ENCODE measurements at places on chromosomes 6 and 20. TPM values are rescaled to one million over a fixed set of nuclear protein-coding genes. Genes with fewer than 3 reads are reported as not detected.

DNA sequence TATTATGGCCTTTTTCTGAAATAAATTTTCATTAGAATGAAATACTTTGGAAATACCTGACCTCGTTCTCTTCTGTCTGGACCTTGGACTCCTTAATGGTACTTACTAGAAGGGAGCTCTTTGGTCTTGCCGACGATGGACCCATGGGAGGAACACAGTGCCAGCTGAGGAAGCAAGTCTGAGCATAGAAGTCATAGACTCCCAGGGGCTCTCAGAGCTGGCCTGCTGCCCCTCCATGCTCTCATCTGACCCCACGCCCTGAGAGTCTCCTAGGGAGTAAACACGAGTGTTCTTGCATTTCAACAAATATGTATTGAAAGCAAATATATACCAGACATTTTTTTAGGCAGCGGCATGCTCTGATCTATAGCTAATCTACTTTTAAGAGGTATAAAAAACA is 87.8 kb downstream of the PLEKHG1 start:
- no peak for DNase-seq
- H3K27me3 ChIP-seq, result no peaks in the 10 kb centered on the region
- no peak overlapping the region for H3K27ac ChIP-seq
- no peak overlapping the region for H3K4me3 ChIP-seq

DNA sequence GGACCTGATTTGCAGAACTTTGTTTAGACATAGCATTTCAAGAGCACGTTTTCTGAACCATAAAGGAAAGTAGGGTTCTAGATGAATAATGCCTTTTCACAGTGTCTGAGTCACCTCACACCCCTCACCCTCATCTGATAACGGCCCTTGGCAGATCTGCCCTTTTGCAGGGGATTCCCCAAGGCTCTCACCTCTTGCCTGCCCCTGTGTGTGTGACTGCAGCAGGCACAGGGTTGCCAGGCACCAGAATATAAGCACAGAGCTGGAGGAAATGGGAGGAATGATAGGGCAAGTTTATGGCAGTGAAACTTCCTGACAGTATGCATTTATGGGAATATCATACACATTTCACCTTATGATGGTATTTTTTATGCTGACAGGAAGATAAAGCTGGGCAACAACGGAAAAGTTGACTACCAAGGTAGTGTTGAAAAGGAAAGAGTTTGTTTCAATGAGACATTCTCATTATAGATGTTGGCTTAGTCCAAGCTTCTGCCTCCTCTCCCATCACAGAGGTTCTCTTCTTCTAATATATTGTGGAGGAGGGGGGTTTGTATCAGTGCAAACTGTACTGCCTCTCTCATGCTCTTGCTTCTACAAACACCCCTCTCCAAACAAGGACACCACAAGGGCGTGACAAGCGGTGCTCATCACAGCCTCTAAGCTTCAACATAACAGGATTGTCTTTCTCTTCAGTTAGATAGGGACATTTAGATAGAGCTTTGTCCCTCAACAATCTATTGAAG is 101.5 kb upstream of the BACH2 start:
- H3K27me3 ChIP-seq, result no peaks in the 10 kb centered on the region
- H3K4me3 ChIP-seq, result no peak overlapping the region
- no peaks in the 10 kb centered on the region for H3K4me1 ChIP-seq
- no peaks in the 10 kb centered on the region for H3K36me3 ChIP-seq
- no peak overlapping the region for H3K27ac ChIP-seq
- DNase-seq, result no peak

DNA sequence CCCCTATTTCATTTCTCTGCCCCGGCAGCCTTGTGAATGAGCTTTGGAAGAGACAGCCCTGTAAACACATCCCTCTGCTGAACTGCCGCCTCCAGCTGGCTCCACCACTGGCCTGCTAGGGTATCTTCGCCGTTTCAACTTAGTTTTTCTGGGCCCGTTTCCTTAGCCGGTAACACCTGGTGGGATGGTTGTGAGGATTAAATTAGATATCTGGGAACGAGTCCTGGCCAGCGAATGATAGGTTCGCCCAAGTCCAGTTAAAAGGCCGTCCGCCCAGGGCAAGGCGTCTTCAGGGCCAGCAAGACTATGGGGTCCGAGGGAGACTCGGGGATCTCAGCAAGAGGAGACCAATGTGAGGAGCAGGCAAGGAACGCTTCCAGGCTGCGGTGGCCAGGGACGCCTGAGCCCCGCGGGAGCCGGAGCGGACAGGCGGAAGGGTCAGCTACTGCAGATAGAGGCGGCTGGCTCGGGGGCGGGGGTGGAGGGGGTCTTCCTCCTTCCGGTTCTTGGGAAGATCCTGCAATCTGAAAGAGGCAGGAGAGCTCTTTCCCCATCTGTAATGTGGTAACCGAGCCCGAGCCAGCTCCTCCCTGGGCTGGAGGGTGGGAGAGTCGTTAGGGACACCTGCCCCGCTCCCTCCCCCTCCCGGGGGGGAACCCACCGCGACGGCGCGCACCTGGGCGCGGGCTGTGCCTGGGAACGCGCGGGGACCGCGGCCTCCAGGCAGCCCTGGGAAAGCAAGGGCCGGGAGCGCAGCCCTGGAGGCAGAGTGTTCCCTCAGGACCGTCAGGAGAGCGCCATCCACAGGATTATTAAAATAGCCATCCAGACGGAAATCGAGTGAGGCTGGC is 4.5 kb upstream of the PTCRA start:
- H3K27me3 ChIP-seq, result no peaks in the 10 kb centered on the region
- DNase-seq, result no peak
- no peak overlapping the region for H3K4me3 ChIP-seq

DNA sequence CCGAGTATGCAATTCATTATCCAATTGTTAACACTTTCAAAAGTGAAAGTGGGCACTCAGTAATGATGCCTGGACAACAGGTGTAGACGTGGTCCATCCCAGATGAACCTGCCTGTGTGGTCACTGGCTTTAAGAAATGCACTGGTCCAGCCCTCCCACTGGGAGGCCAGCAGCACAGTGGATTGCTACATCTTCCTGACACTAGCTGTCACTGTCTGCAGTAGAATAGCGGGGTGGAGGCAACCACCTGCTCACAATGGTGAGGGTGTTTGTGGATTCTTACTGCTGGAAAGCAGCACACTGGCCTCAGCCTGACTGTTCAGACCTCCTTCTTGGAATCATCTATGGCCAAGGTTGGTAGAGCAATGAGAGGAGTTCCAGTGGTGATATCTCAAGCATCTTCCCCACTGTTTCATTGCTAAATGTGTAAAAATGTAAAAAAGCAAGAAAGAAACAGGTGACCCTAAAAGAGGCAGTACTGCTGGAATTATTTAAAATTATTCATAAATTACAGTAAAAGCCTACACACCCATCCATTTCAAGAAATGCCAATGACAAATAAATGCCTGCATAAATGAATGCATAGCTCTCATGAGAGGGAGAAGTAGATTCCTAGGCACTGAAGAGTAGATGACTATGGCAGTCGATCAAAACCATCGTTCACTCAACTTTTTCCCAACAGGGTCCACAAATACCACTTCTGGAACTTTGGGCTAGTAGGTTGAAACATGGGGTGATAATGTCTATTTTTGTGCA is 228.0 kb upstream of the PLN start:
- no peaks in the 10 kb centered on the region for H3K36me3 ChIP-seq
- DNase-seq, result no peak

DNA sequence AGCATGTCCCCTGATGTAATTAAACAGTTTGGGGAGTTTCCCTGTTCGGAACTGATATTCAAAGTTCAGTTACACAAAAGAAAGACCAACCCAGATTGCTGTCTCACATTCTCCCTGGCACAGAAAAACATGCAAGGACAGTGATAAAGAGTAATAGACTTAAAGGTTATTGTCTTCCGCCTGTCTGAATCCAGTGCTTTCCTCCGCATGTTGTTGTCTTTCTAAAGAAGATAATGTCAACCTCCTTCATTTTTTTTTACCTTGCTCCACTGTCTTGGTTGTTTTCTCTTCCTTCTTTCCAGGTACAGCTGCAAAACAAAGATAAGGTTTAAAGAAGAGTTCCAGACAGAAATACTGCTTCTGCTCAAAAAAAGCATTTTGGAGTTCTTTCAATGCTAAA is 284.5 kb downstream of the TRDN start:
- H3K27ac ChIP-seq, result no peak overlapping the region
- no peak overlapping the region for H3K4me3 ChIP-seq
- no peak for DNase-seq
- H3K27me3 ChIP-seq, result no peaks in the 10 kb centered on the region

DNA sequence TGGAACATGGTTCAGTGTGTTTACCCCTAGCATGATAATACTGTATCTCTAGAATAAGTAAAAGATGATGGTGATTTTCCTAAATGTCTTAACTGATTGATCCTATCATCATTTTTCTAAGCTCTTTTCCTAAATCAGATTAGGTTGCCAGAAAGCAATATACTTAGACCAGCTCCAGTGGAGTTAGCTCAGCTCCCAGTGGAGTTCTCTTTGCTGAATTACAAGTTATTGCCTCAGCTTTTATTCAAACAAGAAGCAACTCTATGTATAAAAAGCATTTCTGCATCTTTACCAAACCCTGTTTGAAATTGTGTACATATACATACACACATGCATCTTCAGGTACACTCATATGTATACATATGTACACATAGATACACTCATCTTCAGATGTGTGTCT is 44.9 kb downstream of the SNX9 start:
- no peak overlapping the region for H3K4me3 ChIP-seq
- H3K27me3 ChIP-seq, result no peaks in the 10 kb centered on the region
- no peak overlapping the region for H3K27ac ChIP-seq
- no peaks in the 10 kb centered on the region for H3K36me3 ChIP-seq

- no peaks in the 10 kb centered on the region for H3K36me3 ChIP-seq
- H3K4me1 ChIP-seq, result peaks cover 2% of the 10 kb centered on the region
- no peak for DNase-seq
- H3K4me3 ChIP-seq, result no peak overlapping the region
These were observed 81.4 kb downstream of the SOBP start for GRCh38 chr6:107571354-107571753.

DNA sequence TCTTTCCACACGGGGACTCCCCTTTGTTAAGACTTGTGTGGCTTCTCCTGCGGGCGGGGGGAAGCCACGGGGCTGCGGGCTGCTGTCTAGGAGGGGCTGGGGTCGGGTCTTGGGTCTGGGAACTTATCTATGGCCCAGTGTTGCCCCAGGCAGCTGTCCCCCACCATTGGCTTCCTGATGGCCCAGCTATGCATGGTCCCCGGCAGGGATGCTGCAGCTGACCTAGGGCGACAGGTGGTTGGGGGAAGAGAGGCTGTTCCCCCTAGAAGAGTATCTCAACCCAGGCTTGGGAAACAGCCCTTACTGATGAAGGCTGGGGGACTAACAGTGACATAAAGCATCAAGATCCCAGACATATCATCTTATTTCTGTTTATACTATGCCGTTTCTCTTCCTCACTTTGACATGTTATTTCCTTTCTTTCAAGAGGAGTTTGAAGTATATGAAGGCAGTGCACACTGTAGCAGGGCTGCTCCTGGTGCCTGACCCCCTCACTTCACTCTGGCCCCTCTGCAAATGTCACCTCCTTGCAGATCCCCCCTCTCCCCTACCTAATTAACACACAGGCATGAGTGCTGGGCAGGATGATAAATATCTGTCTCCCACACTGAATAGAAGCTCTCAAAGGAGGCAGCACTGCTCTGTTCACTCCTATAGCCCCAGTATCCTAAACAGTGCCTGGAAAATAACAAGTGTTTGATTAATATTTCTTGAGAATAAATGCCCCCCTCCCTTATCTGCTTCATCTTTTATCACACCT is 87.0 kb downstream of the HIVEP2 start:
- no peak overlapping the region for H3K27ac ChIP-seq
- DNase-seq, result no peak
- peaks cover 3% of the 10 kb centered on the region for H3K4me1 ChIP-seq
- no peaks in the 10 kb centered on the region for H3K36me3 ChIP-seq
- no peaks in the 10 kb centered on the region for H3K27me3 ChIP-seq
- no peak overlapping the region for H3K4me3 ChIP-seq

DNA sequence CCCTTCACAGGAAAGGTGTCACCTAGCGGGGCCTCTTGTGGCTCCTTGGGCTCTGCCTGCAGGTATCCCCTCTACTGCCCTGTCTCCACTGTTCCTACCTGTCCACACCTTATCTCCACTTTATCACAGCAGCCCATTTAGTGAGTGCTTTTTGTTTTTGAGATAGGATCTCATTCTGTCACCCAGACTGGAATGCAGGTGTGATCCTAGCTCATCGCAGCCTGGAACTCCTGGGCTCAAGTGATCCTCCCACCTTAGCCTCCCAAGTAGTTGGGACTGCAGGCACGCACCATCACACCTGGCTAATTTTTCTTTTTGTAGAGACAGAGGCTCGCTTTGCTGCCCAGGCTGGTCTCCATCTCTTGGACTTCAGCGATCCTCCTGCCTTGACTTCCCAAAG is 48.0 kb downstream of the BCAS4 start:
- H3K4me3 ChIP-seq, result no peak overlapping the region
- no peaks in the 10 kb centered on the region for H3K36me3 ChIP-seq
- no peak overlapping the region for H3K27ac ChIP-seq
- DNase-seq, result no peak

GRCh38 chr6:94349227-94349626 is 929.9 kb upstream of the EPHA7 start:
- no peak overlapping the region for H3K4me3 ChIP-seq
- H3K36me3 ChIP-seq, result no peaks in the 10 kb centered on the region
- no peak overlapping the region for H3K27ac ChIP-seq

GRCh38 chr6:45436544-45437438 is 59.1 kb upstream of the SUPT3H start:
- no peaks in the 10 kb centered on the region for H3K36me3 ChIP-seq
- H3K27me3 ChIP-seq, result peaks cover 7% of the 10 kb centered on the region
- H3K4me1 ChIP-seq, result peaks cover 23% of the 10 kb centered on the region
- H3K27ac ChIP-seq, result no peak overlapping the region

DNA sequence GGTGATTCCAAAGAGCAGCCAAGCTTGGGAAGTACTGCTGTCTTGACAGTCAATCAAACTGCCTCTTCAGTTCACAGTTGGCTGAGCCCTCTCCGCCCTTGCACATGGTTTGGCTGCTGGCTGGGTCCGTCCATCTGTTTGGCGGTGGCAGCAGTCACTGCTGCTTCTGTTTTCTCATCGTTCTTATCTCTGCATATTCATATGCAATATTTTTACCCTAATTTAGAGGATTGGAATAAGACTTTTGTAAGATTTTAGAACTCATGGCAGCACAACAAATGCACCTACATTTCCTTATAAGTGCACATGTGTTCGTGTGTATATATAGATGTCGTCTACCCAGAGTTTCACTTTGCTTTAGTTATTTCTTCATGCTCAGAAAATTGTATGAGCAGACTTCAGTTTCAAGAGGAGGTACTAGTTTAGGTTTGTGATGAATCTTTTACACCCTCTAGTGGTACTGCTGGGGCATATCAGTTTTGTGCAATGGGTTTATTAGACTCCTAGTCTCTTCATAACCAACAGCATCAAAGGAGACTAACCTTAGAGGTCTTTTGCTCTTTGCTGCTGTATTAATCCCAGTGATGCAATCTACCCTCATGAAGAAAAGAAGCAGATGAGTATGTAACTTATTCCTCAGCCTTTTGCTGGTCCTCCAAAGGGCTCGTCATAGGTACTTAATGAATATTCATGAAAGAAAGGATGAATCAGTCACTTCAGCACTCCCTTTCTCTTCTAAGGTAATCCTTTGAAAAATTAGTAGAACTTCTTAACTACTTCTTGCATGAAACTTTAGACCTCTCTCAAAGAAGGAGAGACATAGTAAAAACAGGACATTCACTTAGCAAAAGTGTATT is 44.3 kb downstream of the KHDC1L start:
- H3K27me3 ChIP-seq, result no peaks in the 10 kb centered on the region
- no peaks in the 10 kb centered on the region for H3K4me1 ChIP-seq
- peak; percentile 23 for DNase-seq
- H3K36me3 ChIP-seq, result no peaks in the 10 kb centered on the region
- H3K27ac ChIP-seq, result no peak overlapping the region
- no peak overlapping the region for H3K4me3 ChIP-seq

- no peaks in the 10 kb centered on the region for H3K36me3 ChIP-seq
- no peak for DNase-seq
- H3K4me3 ChIP-seq, result no peak overlapping the region
- H3K4me1 ChIP-seq, result no peaks in the 10 kb centered on the region
These were observed 586.9 kb upstream of the ARID1B start for GRCh38 chr6:156190270-156190669.

The CGAS gene
- total RNA-seq, result 2.9 TPM

The TJAP1 gene
- 33.5 TPM for total RNA-seq

The NR2E1 gene
- not detected for total RNA-seq

Data from adrenal gland (tissue), 19 donors.